H4 (cell line): ENCODE measurements at places on chromosomes 4 and X. TPM values are rescaled to one million over a fixed set of nuclear protein-coding genes. Genes with fewer than 3 reads are reported as not detected.

The PROM1 gene
- not detected in 2 replicates for total RNA-seq

The ADAM29 gene
- not detected in 2 replicates for total RNA-seq

The AMTN gene
- 142 and 146 TPM in 2 replicates for total RNA-seq

The SPIN2B gene
- 7.1 and 12.5 TPM in 2 replicates for total RNA-seq

The CLNK gene
- total RNA-seq, result not detected in 2 replicates

The BEX2 gene
- 17.6 and 19.2 TPM in 2 replicates for total RNA-seq

The KDR gene
- not detected in 2 replicates for total RNA-seq

The LUZP4 gene
- not detected in 2 replicates for total RNA-seq

The SPANXN3 gene
- total RNA-seq, result not detected in 2 replicates

The LONRF3 gene
- 1.8 and 2.7 TPM in 2 replicates for total RNA-seq

The PNMA3 gene
- total RNA-seq, result 0.08 and 0.86 TPM in 2 replicates

The BBS7 gene
- 16.5 and 18.0 TPM in 2 replicates for total RNA-seq

The GAB1 gene
- 9.0 and 16.8 TPM in 2 replicates for total RNA-seq

The FGD1 gene
- 2.6 and 4.1 TPM in 2 replicates for total RNA-seq

The RBM3 gene
- total RNA-seq, result 154 and 175 TPM in 2 replicates

The GUCY1A1 gene
- total RNA-seq, result 3.1 TPM in 2 replicates

The PPARGC1A gene
- total RNA-seq, result 0.94 and 2.4 TPM in 2 replicates

The EFHC2 gene
- total RNA-seq, result not detected in 2 replicates

The IL9R gene
- not detected in 2 replicates for total RNA-seq

The FGG gene
- total RNA-seq, result not detected in 2 replicates

The AP1AR gene
- total RNA-seq, result 20.1 and 22.9 TPM in 2 replicates

The RNF175 gene
- not detected in 2 replicates for total RNA-seq

The FAM133A gene
- total RNA-seq, result 1.1 and 1.3 TPM in 2 replicates

The GAGE2A gene
- total RNA-seq, result not detected in 2 replicates
